ENCODE measurements at places on chromosomes 6 and 20.
A peak's percentile ranks its signal among the peaks of the same experiment; 100 is the strongest.

DNA sequence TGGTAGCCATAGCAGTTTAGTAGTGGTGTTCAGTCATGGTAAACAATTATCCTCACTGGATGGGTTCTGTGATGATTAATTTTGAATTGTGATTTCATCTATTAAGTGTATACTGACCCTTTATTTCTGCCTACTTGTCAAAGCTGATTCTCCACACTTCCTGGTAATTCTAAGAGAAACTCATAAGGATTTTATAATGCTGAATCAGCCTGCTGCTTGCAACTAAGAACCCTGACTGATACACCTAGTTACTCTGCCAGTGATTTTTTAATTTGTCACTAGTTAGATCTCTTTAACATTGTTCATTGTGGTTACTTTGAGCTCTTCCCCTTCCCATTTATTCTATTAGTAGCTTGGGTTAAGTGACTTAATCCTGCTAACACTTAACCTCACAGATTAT lies 8.6 kb downstream of the CDC40 start:
- DNase-seq: no peak

GRCh38 chr6:12222405-12223366 lies 67.5 kb upstream of the EDN1 start:
- no peak for DNase-seq

- peak; percentile 4 for DNase-seq
Measured at GRCh38 chr20:20237093-20237959, 130.6 kb upstream of the INSM1 start.

DNA sequence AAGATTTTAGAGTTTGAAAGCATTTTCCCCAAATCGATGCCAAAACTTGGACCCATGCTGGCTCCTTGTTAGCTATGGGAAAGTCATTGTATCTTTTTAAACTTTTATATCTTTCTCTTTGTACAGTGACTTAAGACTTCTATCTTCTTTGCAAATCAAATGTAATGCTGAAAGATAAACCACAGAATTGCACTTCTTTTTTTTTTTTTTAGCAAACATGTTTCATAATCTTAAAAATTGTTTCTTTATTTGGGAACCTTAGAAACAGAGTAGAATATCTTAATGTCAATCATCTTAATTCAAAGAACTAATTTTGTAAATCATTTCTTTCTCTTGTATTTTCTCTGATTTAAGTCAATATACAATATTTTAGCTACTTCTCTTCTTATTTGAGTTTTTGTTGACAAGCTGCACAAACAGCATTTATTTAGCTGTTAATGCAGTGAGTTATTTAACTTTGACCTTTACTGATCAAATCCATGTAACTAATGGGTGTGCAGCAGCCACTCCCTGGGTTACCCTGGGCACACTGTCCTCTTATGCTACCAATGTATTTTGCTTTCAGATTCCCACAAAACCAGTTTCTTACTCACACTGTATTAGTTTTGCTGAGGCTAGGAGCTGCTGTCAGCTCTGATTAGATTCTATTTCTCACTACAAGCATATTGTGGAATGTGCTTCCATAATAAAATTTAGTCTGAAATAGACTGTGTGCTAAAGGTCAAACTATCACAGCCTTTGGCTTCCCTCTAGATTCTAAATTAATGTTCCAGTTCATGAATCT lies 279.6 kb downstream of the ADGB start:
- DNase-seq: no peak

All from CD8-positive, alpha-beta memory T cell (primary cell).